ENCODE measurements at places on chromosomes 6 and 20. TPM values are rescaled to one million over a fixed set of nuclear protein-coding genes. Genes with fewer than 3 reads are reported as not detected.
A peak's percentile ranks its signal among the peaks of the same experiment; 100 is the strongest.

FHL5 gene
- not detected for total RNA-seq

- no peak for DNase-seq
Observed at GRCh38 chr20:11182720-11183119, 508.9 kb upstream of the JAG1 start.

ZFP57 gene
- not detected for total RNA-seq

DNA sequence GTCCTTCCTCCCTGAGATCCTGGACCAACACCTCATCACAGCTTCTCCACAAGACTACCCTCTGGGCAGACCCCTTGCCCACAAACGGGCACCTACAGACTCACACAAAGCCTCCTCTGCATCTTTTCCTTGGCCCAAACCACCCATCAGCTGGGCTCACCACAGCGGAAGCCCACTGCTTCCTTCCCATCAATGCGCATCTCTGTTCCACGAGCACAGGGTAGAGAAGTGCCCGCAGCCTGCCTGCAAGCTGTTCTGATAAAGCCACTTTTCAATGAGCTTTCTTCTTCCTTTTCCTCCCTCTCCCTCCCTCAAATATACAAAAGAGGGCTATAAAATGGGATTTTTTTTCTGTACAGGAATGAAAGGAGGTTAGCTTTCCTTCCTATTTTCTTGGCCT, 111.2 kb downstream of the NFATC2 start:
- no peak for DNase-seq

CYP39A1 gene
- total RNA-seq = 10.6 TPM

KIAA1755 gene
- not detected for total RNA-seq

ALDH8A1 gene
- total RNA-seq = not detected

- DNase-seq = no peak
Observed at GRCh38 chr6:134217798-134218140, 100.1 kb downstream of the SGK1 start.

GRCh38 chr6:90393232-90393884, 96.7 kb upstream of the BACH2 start:
- DNase-seq = peak; percentile 15
